Trophoblast cell (in vitro differentiated cells and primary cell): ENCODE measurements at places on chromosomes 3 and 15.
A peak's percentile ranks its signal among the peaks of the same experiment; 100 is the strongest.

- DNase-seq = peak; percentile 97
Measured at GRCh38 chr15:63560741-63561448, 36.3 kb upstream of the FBXL22 start.

DNA sequence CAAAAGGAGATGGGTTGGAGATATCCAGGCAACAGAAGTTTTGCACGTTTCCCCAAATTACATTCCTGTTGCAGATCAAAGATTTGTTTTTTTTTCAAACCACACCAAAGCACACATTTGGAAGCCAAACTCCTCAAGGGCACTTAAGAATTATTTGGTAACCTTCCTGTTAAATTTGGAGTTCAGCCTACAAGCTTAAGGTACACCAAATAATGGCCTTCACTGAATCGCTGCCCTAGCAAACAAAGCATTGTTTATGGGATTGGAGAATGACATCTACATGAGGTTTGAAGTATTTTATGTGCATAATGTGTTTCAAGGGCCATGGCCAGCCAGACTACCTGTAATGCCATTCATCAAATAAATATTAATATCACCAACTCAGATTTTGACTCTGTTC lies 357.9 kb downstream of the RORA start:
- no peak for DNase-seq

DNA sequence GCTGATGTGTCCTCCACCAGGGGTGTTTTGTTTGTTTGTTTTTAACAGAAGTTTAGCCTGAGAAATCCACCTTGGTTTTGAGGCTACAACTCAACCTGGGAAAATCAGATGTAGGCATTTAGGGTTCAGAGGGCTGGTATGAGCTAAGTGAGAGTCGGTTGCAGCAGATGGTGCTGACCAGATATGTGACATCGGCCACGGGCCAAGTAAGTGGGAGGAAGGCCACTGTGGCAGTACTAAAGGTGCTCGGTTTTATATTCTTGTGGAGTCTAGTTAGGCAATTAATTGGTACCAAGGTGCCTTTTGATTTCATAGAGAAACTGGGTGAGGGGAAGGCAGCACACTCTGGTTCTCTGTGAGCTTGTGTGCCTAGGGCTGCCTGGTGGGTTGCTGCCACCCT lies 10.5 kb downstream of the MTMR14 start:
- no peak for DNase-seq

DNA sequence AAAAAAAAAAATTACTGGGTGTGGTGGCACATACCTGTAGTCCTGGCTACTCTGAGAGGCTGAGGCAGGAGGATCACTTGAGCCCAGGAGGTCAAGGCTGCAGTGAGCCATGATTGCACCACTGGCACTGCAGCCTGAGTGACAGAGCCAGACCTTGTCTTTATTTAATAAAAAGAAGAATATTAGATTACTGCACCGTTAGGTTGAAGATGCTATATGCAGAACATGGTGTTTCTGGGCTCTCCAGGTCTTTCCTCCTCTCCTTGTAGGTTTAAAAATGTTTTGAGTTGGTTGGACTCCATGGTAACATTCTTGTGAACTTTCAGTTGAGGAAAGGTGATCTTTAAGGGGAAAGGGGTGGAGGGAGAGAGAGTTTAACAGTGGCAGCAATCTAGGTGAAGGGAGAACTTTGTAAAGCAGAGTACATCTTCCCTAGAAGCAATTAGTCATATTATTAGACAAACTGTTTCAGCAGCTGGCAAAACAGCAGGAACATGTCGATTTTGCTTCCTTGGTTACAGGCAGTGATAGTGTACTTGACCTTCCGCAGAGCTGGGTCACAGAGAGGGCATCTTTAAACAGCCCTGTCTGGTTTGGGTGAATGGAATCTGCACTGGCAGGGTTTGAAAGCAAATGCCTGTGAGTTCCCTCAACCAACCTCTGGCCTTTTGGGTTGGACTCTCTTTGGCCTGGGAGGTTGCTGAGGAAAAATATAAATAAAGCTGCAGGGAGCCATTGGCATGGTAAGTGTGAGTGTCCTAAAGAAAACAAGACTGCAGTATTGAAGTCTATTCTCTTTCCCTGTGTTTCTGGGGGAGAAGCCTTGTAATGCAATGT lies 42.8 kb downstream of the NR2C2 start:
- peak; percentile 18 for DNase-seq

GRCh38 chr15:33100314-33100713 lies 94.2 kb downstream of the FMN1 start:
- no peak for DNase-seq
